ENCODE measurements at places on chromosomes 16 and 17. TPM values are rescaled to one million over a fixed set of nuclear protein-coding genes. Genes with fewer than 3 reads are reported as not detected.

- H3K4me3 ChIP-seq, result no peak overlapping the region
- peak; percentile 44 for DNase-seq
- peaks cover 28% of the 10 kb centered on the region for H3K36me3 ChIP-seq
Observed at GRCh38 chr17:68353111-68353521, 61.8 kb downstream of the ARSG start.

ABCC12 gene
- total RNA-seq, result not detected

GRCh38 chr16:2151188-2152091 is 3.0 kb downstream of the RAB26 start:
- peaks cover 7% of the 10 kb centered on the region for H3K27me3 ChIP-seq
- DNase-seq, result no peak
- peaks cover 33% of the 10 kb centered on the region for H3K36me3 ChIP-seq
- H3K27ac ChIP-seq, result peak overlapping the region; percentile 22
- H3K4me3 ChIP-seq, result no peak overlapping the region

DNA sequence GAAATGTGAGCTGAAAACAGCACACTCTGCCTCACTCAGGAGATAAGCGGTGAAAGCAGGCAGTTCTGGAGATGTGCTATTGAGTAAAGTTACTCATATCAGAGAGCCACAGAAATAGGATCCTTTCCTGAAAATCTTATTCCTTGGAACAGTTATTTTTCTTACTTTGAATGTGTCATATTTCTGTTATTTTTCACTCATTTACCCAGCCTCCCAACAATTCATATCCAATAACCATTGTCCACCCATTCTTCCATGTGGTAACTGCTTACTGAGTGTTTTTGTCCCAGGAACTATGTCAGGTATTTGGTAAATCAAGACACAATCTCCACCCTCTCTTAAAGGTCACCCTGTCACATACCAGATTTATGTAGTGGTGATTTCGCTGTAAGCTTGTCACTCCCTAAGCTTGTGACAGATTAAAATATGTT is 144.9 kb downstream of the PARN start:
- H3K4me3 ChIP-seq, result no peak overlapping the region
- no peaks in the 10 kb centered on the region for H3K27me3 ChIP-seq
- DNase-seq, result no peak
- peaks cover 19% of the 10 kb centered on the region for H3K36me3 ChIP-seq
- no peak overlapping the region for H3K27ac ChIP-seq

LGALS9B gene
- not detected for total RNA-seq

- no peak overlapping the region for H3K27ac ChIP-seq
- H3K4me1 ChIP-seq, result peaks cover 14% of the 10 kb centered on the region
- H3K27me3 ChIP-seq, result no peaks in the 10 kb centered on the region
- no peak for DNase-seq
- H3K4me3 ChIP-seq, result no peak overlapping the region
Observed at GRCh38 chr17:5254414-5254813, 19.8 kb upstream of the SCIMP start.

DNA sequence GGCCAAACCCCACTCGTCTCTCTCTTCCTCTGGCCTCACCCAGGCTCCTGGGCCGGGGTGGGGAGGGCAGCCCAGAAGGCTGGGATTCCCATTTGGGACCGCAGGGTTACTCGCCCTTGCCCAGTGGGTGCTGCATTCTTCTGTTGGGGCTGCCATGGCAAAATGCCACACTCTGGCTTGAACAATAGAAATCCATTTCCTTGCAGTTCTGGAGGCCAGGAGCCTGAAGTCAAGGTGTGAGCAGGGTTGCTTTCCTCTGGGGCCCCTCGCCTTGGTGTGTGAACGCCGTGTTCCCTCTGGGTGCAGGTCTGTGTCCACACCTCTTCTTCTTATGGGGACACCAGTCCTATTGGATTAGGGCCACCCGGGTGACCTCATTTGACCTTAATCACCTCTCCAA is 105.8 kb upstream of the GSE1 start:
- no peak overlapping the region for H3K27ac ChIP-seq
- no peak for DNase-seq
- no peaks in the 10 kb centered on the region for H3K36me3 ChIP-seq
- no peaks in the 10 kb centered on the region for H3K27me3 ChIP-seq
- no peak overlapping the region for H3K4me3 ChIP-seq

GNAO1 gene
- total RNA-seq, result 1.5 TPM

GRCh38 chr16:252366-253337 is 18.0 kb downstream of the FAM234A start:
- H3K4me3 ChIP-seq, result peak overlapping the region; percentile 51
- H3K27ac ChIP-seq, result peak overlapping the region; percentile 77
- peaks cover 18% of the 10 kb centered on the region for H3K4me1 ChIP-seq
- H3K36me3 ChIP-seq, result no peaks in the 10 kb centered on the region
- DNase-seq, result peak; percentile 51

DNA sequence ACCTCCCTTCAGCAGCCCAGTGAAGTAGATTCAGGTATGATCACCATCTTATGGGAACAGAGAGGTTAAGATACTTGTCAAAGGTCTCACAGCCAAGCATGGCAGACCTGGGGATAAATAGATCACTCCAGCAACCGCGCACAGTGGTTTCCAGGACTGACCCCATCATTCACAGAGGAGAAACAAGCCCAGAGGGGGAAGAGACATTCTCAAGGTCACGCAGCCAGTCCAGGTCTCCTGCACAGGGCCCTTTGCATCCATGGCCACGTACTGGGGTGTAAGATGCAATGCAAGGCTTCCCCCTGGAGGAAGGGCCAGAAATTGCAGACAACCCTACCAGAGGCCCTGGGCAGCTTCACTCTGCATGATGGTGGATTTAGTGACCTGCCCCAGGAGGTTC is 19.9 kb downstream of the TLE7 start:
- no peak overlapping the region for H3K27ac ChIP-seq
- peak; percentile 56 for DNase-seq
- no peaks in the 10 kb centered on the region for H3K36me3 ChIP-seq
- H3K4me3 ChIP-seq, result no peak overlapping the region

GRCh38 chr16:3074860-3075522 is 9.6 kb downstream of the IL32 start:
- H3K27ac ChIP-seq, result peak overlapping the region; percentile 94
- H3K4me1 ChIP-seq, result peaks cover 90% of the 10 kb centered on the region
- peak; percentile 97 for DNase-seq
- peak overlapping the region; percentile 79 for H3K4me3 ChIP-seq
- H3K36me3 ChIP-seq, result peaks cover 32% of the 10 kb centered on the region

SLC6A2 gene
- total RNA-seq, result not detected

DNA sequence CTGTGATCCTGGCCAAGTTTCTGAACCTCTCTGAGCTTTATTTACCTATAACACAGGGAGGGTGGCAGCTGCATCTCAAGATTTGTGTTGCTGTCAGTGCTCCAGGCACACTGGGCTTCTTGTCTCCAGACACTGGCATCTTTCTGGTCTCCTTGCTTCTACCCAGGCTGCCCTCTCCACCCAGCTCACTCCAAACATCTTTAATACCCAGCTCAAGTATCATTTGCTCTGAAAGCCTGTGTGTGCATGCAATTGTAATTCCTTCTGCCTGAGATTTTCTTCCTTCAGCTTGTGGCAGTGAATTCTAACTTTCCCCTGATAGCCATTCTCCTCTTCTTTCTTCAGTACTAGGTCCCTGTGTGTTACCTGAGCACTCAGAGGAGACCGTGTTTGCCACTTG is 50.7 kb upstream of the USP7 start:
- H3K27ac ChIP-seq, result no peak overlapping the region
- peaks cover 2% of the 10 kb centered on the region for H3K36me3 ChIP-seq
- DNase-seq, result no peak
- peaks cover 4% of the 10 kb centered on the region for H3K4me1 ChIP-seq
- no peak overlapping the region for H3K4me3 ChIP-seq

GRCh38 chr17:73584049-73584448 is 60.2 kb downstream of the SDK2 start:
- no peak for DNase-seq
- H3K27ac ChIP-seq, result no peak overlapping the region
- H3K4me1 ChIP-seq, result peaks cover 6% of the 10 kb centered on the region

GRCh38 chr17:31310260-31310659 is 3.6 kb downstream of the EVI2B start:
- H3K4me1 ChIP-seq, result peaks cover 42% of the 10 kb centered on the region
- DNase-seq, result peak; percentile 56
- peak overlapping the region; percentile 82 for H3K4me3 ChIP-seq
- peaks cover 55% of the 10 kb centered on the region for H3K36me3 ChIP-seq
- peak overlapping the region; percentile 90 for H3K27ac ChIP-seq

DNA sequence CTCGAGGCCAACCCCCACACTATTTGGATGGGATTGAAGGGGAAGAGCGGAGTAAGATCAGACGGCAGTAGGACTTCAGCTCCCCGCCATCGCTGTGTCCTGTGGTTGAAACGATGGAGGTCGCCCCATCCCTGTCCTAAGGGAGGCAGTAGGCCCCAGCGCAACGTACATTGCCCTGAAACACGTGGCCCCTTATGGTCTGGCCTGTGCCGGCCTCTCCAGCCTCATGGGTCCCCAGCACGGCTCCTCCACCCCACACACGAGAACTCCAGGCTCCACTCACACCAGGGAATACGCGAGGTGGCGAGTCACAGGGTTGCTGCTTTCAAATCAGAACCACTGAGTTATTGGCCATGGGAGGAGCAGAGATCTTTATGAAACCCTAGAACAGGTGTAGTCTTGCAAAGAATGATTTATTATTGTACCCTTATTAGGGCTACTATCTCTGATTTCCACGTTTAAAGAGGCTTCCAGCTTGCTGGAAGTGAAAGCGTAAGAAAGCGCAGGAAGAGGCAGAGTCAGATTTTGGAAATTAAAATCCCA is 669 bp upstream of the DCTPP1 start:
- H3K36me3 ChIP-seq, result peaks cover 17% of the 10 kb centered on the region
- H3K4me1 ChIP-seq, result peaks cover 41% of the 10 kb centered on the region
- H3K27me3 ChIP-seq, result no peaks in the 10 kb centered on the region
- DNase-seq, result no peak

DNA sequence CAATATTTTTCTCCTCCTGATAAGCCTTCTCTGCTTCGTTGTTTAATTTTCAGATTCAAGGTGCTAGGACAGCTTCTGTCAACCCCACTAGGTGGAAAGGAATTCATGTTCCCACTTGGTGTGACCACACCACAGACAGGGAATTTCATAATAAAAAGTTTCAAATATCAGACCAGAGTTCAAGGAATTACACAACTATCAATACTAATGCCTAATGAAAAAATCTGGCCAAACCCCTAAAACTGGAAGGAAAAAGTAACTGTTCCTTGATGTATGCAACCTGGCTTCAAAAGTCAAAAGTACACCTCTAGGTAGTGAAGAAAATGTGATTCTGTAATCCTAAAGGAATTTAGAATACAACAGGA is 87.8 kb upstream of the CORO6 start:
- H3K27ac ChIP-seq, result no peak overlapping the region
- H3K27me3 ChIP-seq, result no peaks in the 10 kb centered on the region

CSF3 gene
- total RNA-seq, result not detected

DNA sequence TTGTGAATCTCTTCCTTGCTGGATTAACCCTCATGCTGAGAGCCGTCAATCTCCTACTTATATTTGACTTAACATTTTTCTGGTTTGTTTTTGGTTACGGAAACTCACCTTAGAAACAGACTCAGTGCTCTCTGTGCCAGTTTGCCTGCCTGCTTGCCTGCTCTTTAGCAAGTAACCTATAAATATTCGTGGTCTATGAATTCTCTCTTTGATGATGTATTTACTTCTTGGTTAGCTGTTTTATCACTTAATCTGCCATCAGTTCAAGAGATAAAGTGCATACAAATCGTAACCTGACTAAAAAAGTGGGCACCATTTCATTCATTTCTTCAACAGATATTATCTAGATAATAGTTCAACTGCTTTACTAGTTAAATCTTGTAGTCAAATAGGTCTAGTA is 26.7 kb downstream of the CYB5B start:
- H3K36me3 ChIP-seq, result peaks cover 57% of the 10 kb centered on the region
- peaks cover 31% of the 10 kb centered on the region for H3K4me1 ChIP-seq
- H3K4me3 ChIP-seq, result no peak overlapping the region
- no peak for DNase-seq
- H3K27ac ChIP-seq, result no peak overlapping the region

GRCh38 chr17:42672038-42672437 is 4.8 kb downstream of the PLEKHH3 start:
- H3K27me3 ChIP-seq, result peaks cover 60% of the 10 kb centered on the region
- DNase-seq, result no peak
- H3K4me1 ChIP-seq, result peaks cover 34% of the 10 kb centered on the region
- peaks cover 1% of the 10 kb centered on the region for H3K36me3 ChIP-seq
- no peak overlapping the region for H3K4me3 ChIP-seq

DNA sequence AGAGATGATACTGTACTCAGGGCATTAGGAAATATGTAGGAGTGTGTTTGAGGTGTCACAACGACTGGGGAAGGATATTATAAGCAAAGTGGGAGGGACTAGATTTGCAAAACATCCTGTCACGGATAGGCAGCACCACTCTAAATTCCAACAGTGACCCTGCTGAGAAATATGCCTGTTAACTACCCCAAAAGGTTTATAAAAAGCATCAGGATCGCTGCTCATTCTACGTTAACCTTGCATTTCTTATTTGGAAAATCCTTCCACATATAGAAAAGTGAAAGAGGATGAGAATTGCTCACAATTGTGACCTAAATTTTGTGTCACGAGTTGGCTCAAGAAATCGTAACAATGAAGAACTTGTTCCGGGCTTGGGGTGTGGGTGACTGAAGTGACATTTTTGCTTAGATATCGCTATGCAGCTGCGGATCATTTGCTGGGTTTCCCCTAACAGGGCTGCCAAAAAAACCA is 51.6 kb downstream of the N4BP1 start:
- H3K4me3 ChIP-seq, result peak overlapping the region; percentile 24
- peaks cover 80% of the 10 kb centered on the region for H3K4me1 ChIP-seq
- H3K27ac ChIP-seq, result peak overlapping the region; percentile 70

VASN gene
- total RNA-seq, result not detected

DNA sequence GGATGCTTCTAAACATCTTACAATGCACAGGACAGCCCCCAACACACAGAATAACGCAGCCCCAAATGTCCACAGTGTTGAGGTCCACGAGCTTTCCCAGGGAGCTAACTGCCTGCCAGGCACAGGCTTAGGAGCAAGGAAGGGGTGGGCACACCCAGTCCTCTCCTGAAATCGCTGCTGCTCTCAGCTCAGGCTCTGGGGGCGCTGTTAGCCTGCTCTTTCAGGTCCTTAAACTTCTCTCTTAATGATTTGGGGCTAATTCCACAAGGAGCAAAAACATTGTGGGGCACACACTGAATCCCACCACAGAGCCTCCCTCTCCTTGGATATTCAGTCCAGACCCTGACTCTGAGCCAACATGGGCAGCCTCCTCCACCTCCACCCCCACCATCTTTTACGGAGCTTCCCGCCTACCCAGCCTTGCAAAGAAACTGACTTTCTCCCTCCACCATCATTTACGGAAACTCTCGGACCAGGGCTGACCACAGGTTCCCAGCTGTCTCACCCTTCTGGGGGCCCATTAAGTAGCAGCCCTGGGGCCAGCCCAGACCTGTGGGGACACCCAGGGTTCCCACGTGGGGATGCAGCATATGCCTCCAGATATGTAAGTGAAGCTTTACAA is 1.1 kb downstream of the CD300H start:
- H3K4me1 ChIP-seq, result peaks cover 10% of the 10 kb centered on the region
- no peaks in the 10 kb centered on the region for H3K36me3 ChIP-seq
- peaks cover 43% of the 10 kb centered on the region for H3K27me3 ChIP-seq
- peak; percentile 53 for DNase-seq
- H3K27ac ChIP-seq, result no peak overlapping the region
- no peak overlapping the region for H3K4me3 ChIP-seq

GRCh38 chr17:72206376-72206775 is 85.6 kb downstream of the SOX9 start:
- no peaks in the 10 kb centered on the region for H3K4me1 ChIP-seq
- H3K4me3 ChIP-seq, result no peak overlapping the region
- no peak for DNase-seq
- H3K36me3 ChIP-seq, result no peaks in the 10 kb centered on the region
- no peak overlapping the region for H3K27ac ChIP-seq

Measured in activated CD8-positive, alpha-beta memory T cell treated with anti-CD3 and anti-CD28 coated beads, Interleukin-2, amount 10 ng/mL, durations not matched to agents 7 days and 5 days (primary cell).